Hematopoietic multipotent progenitor cell treated with erythropoietin and hydrocortisone succinate and interleukin-3 and kit ligand, for 15 days (in vitro differentiated cells): ENCODE measurements at places on chromosomes 6 and 20.

GRCh38 chr20:49415005-49415667 lies 67.3 kb downstream of the KCNB1 start:
- DNase-seq: no peak

DNA sequence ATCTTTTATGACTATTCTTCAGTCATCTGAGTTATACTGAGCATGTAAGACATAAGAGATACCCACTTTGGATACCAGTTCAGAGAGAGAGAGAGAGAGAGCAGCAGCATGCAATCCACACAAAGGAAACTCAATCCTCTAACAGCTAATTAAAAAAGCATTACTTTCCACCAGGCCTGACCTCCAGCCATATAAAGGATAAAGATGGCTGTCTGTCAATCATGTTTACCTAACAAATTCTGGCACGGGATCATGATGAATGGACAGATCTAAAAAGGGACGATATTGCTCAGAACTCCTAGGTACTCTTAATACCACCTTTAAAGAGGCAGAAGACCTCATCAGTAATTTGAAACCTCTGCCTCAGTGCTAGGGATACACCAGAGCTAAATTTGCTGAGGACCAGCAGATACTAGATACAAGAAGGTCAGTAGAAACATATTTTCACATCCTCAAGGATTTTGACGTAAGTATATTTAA lies 159.2 kb downstream of the RPS12 start:
- DNase-seq: no peak

DNA sequence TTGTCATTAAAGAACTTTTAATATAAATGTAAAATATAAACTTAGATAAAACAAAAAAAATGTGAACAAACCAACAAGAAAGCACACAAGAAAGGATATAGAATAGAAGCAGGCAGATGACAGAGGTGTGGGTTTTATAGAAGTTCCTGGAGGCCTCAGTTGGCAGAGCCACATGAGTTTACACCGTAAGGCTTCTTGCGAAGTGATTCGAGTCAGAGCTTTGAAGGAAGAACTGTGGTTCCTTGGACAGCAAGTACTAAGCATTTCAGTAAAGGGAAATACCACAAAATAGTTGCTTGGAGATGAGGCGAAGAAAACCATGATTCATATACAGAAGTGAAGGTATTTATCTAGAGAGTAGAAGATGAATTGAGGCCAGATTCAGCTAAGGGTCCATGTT lies 207.9 kb upstream of the EYA4 start:
- DNase-seq: no peak

- DNase-seq: no peak
Measured at GRCh38 chr6:133390168-133390567, 149.0 kb downstream of the EYA4 start.

GRCh38 chr20:3407040-3407770 lies at the start of gene DNAAF9:
Gene DNAAF9 (minus strand): TSS chr20:3407669. CDS start chr20:3407557, 112 bp downstream.
- DNase-seq: no peak

GRCh38 chr6:135842618-135843392 lies 8.7 kb upstream of the PDE7B start:
- DNase-seq: no peak
